ENCODE measurements at places on chromosomes 5 and 9.

GRCh38 chr9:23820451-23821374, 5.3 kb downstream of the ELAVL2 start:
- no peak for DNase-seq

DNA sequence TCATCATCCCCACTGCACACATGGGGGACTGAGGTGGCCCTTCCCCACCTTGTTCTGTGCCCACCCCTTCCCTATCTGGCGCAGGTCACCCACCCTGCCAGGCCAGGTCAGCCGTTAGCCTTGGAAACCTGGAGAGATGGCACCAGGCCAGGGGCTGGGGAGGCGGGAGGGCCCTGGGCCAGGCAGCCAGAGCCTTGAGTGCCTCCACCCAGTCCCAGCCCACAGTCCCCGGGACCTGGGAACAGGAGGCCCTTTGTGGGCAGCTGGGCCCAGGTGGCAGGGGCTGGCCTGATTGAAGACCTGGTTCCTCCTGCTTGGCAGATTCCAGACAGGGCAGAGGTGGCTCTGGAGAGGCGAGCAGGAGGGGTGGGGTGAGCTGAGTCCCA, 70.6 kb downstream of the LRSAM1 start:
- DNase-seq: no peak

DNA sequence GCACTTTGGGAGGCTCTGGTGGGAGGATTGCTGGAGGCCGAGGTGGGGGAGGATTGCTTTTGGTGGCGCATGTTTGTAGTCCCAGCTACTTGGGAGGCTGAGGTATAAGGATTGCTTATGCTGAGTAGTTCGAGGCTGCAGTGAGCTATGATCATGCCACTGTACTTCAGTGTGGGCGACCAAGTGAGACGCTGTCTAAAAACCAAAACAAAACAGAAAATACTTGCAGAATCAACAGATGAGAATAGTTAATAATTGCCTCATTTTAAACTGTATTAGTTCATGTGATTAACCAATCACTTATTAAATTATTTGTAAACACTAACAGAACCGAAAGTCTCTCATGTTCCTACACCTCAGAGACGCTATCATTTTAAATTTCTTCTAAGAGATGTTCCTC, 118.1 kb downstream of the CCDC171 start:
- DNase-seq: no peak

GRCh38 chr5:143506836-143507552, 103.5 kb upstream of the NR3C1 start:
- peak; percentile 87 for DNase-seq

DNA sequence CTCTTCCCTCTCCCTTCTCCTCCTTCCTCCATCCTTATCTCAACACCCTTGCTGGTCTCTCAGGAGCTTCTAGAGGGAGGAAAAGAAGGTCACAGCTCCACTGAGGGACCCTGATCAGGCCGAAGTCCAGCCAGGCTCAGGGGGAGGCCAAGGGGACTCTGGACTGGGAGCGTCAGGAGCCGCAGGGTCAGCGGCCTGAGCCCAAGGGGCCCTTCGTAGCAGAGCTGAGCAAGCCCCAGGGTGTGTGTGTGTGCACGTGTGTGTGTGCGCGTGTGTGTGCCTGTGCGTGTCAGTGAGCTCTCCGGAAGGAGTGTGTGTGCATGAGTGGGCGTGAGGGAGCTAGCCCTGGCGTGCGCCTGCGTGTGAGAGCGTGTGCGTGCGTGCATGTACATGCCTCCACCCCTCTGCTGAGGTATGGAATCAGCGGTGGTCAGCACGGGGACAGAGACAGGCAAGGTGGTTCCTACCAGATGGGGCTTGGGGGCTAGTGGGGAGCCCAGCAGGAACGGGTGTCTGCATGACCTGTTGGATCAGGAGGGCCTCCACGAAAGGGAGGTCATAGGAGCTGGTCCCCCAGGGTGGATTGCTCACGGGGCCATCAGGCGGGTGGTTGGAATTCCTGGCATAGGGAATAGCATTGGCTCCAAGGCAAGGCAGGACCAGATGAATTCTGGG, 10.0 kb upstream of the AGPAT2 start:
- peak; percentile 19 for DNase-seq

GRCh38 chr9:137556069-137556838, 4.6 kb downstream of the MRPL41 start:
- DNase-seq: no peak

DNA sequence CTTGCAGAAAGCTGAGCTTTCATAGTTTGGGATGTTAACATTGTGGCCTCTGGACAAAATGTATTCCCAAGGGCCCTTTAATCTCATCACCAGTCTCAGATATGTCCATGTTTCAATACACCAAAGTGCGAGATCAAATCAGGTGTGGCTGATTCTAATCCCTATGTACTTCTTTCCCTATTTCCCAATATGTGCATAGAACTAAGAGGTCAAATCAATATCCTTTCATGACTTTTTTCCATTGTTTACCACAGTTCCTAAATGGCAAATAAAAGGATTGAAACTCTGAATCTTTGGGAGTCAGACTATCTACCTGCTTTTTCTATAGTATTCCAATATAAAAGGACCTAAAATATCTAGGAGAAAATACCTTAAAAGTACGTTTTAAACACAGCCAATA, 105.0 kb downstream of the FBXO38 start:
- no peak for DNase-seq

- DNase-seq: no peak
Measured at GRCh38 chr9:119137479-119137878, 231.8 kb downstream of the BRINP1 start.

DNA sequence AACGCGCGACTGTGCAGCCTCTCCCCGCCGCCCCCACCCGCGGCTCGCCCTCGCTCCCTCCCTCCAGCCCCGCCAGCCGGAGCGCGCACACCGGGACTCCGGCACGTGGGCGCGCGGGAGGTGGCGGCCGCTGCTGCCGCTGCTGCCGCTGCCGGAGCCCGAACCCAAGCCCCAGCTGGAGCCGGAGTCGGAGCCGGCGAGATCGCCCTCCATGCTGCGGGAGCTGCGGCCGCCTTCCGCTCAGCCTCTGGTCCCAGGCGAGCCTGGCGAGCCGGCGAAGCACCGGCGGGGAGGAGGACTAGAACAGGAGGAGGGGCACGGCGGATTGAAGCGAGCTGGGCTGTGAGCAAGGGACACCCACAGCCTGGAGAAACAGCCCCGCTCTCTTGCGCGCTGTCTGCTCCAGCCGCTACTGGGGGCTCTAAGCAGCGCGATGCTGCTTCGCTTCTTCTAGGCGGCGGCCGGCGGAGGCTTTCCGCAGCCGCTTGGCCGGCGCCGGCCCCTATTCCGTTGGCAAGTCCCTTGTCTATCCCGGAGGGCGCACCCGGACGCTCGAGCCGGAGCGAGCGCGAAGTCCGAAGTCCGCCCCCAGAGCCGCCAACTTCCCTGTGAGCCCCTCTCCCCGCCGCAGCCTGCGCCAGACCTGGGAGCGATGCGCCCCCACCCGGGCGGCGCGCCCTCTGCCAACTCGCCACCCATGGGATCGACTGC, 598.7 kb upstream of the SGCD start:
- no peak for DNase-seq

- DNase-seq: peak; percentile 8
Measured at GRCh38 chr5:178462816-178463215, 127.4 kb downstream of the COL23A1 start.

DNA sequence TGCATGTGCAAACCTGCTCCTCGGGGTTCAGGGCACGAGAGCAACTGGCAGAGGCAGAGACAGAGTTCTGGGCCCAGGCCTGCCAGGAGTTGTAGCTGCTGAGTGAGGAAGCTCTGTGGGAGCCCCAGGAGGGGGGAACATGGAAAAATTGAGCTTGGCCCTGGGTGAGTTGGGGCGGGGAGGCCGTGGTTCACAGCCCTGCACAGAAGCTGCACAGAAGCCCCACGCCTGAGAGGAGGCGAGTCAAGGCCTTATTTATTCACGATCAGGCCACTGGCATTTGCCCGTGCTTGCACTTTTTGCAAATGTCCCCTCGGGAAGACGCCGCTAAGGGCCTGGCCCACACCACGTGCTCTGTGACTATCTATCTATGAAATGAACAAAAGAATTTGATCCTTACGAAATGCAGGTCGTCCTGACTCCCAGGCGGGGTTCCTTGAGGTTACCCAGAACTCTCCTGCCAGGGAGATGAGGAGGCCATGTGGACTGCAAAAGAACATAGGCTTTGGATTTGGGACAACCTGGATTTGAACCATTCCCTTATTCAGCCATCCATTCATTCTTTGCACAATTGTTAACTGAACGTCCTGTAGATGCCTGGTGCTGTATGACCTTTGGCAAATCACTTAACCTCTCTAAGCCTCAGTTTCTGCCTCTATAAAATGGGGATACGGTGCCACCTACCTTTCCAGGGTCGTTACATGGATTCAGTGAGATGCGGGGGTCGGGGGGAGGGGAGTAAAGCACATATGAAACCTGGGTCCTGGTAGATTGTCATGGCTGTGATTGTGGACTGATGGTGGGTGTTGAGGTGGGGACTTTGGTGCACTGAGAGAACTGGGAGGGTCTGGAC, 17.9 kb downstream of the COL27A1 start:
- DNase-seq: peak; percentile 42

- DNase-seq: no peak
Measured at GRCh38 chr9:84456527-84456926, 116.0 kb upstream of the SLC28A3 start.

- DNase-seq: no peak
Measured at GRCh38 chr9:125393426-125393825, 131.8 kb downstream of the GAPVD1 start.

GRCh38 chr5:143361438-143361837, 42.0 kb downstream of the NR3C1 start:
- no peak for DNase-seq

DNA sequence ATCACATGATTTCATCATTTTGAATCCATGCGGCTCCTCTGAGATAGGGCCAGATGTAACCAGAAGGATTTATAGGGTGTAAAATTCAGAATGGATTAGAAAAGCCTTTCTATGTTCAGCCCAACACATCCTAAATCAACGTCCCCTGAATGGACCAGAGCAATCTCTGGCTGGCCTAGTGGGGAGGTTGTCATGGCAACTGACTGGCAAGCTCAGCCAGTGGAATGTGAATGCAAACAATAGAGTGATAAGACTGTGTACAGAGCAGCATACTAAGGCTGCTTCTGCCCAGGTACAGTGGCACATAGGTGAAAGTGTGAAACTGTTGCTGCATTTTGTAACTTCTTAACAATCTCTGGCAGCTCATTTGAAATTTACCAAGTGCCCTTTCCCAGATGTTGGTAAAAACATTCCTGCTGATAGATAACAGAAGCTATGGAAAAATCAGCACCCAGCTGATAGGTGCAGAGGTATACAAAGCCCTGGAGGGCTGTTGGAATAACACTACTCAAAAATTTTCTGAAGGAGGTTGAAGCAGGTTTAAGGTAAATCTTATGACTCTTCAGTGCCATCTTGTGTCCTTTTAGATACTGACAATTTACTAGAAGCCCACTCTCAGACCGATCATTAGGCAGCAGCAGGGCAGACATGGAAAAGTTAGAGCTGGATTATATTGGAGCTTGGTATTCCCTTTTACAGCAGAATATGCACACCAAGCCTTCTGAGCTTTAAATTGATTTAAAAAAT, 267.2 kb downstream of the RAB3C start:
- peak; percentile 39 for DNase-seq

GRCh38 chr5:135830876-135831275, 3.6 kb upstream of the SLC25A48 start:
- DNase-seq: no peak
